ENCODE measurements at places on chromosomes 5 and 9.

GRCh38 chr9:120890320-120891244 lies 13.6 kb upstream of the PHF19 start:
- no peak for DNase-seq

DNA sequence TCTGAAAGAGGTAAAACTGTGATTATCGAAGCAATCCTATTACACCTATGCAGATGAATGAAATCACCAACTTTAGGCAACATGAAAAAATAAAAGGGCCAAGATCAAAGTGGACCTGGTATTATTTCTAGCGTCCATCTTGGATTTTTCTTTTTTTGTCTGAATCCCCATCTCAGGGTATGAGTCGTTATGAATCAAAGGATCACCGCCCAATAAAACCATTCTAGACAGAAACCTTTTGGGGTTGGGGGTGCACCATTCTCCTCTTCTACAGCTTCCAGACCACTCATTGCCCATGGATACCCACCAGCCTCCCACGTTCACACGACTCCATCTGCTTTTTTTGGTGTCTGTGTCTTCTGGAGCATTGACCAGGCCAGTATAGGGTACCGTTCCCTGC lies 33.4 kb downstream of the MAP1B start:
- DNase-seq = no peak

GRCh38 chr9:86939891-86940290 lies 7.4 kb downstream of the GAS1 start:
- DNase-seq = no peak

GRCh38 chr5:152288917-152289595 lies 116.0 kb downstream of the NMUR2 start:
- no peak for DNase-seq

DNA sequence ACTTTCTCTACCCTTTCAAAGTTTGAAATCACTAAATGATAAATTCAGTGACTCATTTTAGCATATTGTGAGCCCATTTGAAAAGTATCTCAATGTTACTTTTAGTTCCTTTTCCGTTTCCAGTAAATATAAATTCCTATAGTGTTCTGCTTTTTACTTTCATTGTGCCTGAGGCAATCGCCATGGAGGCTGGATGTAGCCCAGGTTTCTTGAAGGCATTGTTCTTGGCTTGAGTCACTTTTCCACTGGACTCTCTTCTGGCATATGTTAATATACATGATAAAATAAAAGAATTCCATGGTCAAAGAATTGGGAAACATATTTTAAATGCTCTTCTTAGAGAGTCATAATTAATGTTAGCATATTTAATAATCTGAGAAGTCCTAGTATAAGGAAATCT lies 327.0 kb downstream of the IZUMO3 start:
- no peak for DNase-seq

GRCh38 chr5:41835645-41836044 lies 34.6 kb downstream of the OXCT1 start:
- peak; percentile 82 for DNase-seq

GRCh38 chr9:3191715-3192114 lies 334.1 kb downstream of the RFX3 start:
- DNase-seq = no peak

DNA sequence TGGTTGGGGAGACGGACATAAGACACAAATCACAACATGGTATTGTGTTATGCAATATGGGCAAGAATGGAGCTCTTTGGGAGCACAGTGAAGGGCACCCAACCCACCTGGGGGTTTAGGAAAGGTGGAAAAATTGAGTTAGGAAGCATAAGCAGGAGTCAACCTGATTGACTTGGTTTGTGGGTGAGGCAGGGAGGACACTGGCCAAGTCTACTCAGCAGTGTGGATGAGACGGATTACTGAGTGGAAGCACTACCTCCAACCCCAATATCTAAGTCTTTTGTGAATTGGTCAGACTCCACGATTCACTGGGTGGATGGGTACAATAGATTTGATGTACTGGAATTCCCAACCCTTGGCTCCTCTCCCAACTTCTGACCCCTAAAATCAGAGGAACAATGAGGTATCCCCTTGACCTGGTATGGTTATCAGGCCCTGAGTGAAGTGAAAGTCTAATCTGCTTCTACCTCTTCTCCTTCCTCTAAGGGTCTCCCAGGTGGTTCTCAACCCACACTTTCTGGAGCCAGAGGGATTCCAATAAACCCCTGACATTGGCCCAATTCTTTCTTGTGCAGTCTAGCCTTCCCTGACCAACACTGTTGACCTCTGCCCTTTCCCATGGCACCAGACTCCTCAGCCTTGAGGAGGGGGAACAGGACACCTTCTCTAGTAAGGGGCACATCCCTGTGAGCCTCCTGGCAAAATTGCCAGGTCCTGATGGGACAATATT lies 5.2 kb downstream of the EGR1 start:
- no peak for DNase-seq

Data from chondrocyte (in vitro differentiated cells).